ENCODE measurements at places on chromosomes 7 and 10.

DNA sequence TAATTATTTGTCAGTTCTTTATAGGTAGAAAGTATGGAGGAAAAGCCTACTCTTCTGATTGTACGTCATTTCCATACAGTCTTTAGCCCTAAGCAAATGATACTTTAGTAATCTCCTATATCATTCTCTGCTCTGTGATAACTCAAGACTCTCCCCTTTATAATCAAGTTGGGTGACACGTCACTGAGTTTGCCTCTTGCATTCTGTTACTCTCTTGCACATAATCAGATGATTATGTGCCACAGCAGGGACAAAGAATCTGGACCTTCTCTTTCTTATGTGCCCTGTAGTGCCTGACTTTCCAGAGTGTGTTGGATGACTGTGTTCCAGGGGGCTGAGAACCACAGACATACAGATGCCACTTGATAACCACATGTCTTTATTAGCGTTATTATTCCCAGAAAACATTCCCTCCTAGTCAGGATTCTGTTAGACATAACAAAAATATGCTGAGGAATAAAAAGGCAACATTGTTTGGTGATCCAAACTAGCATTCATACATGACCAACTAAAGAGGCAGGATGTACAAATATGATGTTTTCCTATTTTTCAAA lies 116.4 kb upstream of the HGF start:
- no peak for DNase-seq

DNA sequence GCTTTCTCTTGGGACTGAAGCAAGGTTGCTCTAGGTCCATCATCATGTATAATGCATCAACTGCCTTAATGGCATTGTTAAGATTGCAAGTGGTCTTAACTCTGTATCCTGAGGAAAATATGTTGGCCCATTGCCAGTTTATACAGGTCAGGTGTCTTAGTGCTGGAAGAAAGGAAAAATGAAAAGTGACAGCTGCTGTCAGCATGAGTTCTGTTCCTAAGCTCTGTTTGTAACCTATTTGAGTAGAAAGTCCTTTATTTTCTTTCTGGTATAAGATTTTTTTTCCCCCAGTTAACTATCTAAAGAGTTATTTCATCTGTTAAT lies 127.2 kb downstream of the SRI start:
- DNase-seq: no peak

GRCh38 chr7:116713500-116713899 lies 41.5 kb downstream of the MET start:
- DNase-seq: no peak

DNA sequence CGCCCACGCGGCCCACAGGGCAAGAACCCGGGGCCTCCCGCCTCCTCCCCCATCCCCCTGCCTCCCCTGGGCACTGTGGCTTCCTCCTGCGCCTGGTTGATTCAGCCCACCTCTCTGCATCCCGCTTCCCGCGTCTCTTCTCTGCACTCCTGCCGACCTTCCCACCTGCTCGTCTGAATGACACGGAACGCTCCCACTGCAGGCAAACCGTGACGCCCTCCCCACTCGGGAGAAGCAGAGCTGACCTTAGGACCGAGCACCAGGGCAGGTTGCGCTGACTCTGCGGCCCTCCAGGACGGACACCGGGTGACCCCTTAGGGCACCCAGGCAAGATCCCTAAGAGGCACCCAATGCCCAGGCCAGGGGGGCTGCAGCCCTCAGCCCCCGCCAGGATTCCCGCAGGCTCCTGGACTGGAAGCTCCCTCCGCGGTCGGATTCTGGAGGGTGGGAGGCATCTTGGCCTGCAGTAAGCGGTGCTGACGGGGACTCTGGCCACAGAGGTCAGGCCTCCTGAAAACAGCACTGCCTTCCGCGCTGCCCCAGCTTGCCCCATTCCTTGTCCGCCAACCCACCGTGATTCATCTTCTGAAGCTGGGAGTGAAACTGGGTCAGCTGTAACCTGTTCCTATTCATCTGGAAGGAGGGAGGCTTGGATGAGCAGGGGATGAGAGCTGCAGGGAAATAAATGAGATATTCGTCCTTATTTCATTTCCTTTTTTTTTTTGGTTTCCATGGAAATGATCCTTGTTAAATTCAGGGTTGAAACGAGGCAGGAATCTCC lies 990 bp downstream of the CALML3 start:
- DNase-seq: no peak

DNA sequence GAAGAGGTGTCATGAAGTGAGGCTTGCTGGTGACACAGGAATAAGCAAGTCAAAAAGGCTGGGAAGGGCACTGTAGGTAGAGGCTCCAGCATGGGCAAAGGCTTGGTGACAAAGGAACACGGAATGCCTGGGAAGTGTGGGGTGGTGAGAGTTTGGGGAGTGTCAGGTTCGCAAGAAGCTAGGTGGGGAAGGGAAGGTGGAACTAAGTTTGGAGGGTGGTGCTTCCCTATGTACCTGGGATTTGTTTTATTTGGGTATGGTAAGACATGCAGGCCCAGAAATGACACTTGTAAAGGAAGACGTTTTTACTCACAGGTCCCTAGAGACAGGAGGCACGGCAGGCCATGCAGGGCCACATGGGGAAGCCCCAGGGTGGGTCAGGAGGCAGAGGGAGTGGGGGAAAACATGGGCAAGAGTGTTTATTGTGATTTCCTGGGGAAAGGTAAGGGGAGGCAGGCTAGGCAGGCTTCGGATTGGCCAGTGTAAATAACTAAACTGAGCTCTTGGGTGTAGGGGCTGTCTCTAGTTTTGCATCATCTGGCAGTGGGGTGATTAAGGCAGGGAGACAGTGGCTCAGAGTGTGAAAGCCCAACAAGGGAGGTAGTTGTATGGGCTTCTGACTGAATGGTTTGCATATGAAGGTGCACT lies 52.1 kb downstream of the SH2D4B start:
- no peak for DNase-seq

DNA sequence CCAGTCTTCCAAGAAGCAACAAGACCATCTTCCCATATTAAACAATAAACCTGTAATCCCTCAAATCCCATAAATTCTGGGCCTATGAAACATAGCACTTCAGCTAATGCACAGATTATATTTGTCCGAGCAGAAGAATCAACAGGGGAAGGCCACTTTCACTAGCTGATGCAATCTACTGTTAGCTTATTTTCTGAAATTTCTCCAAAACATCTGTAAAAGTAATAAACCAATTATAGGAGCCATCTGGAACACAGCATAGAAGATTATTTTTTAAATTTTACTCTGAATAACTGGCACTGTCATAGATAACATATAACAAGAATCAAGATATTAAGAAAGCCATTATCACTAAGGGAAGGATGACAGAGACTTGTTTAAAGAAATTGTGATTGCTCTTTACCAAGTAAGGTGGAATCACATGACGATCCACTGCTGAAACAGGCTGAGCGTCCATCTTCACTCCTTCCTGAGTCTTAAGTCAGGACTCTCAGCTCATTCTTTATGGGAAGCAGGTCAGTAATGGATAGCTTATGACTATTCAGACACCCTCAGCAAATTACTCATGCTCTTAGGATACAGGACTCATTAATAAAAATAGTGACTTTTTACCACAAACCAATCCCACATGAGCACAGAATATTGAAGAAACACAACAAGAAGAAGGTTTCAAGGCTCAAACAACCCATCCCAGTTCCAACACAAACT lies 719.5 kb downstream of the XPNPEP1 start:
- DNase-seq: no peak

DNA sequence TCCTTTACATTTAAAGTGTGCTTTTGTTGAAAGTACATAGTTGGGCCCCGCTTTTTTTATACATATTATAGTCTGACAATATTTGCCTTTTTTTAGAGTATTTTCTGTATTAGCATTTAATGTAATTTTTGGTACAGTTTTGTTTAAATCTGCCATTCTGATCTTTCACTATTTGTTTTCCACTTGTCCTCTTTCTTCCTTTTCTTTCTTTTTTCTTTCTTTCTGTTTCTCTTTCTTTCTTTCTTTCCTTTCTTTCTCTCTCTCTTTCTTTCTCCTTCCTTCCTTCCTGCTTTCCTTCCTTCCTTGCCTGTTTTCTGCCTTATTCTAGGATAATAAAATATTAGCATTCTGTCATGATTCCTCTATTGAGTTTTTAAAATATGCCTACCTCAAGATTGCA lies 9.5 kb downstream of the LIPK start:
- no peak for DNase-seq

- DNase-seq: no peak
Measured at GRCh38 chr10:49001402-49001801, 61.8 kb upstream of the LRRC18 start.

DNA sequence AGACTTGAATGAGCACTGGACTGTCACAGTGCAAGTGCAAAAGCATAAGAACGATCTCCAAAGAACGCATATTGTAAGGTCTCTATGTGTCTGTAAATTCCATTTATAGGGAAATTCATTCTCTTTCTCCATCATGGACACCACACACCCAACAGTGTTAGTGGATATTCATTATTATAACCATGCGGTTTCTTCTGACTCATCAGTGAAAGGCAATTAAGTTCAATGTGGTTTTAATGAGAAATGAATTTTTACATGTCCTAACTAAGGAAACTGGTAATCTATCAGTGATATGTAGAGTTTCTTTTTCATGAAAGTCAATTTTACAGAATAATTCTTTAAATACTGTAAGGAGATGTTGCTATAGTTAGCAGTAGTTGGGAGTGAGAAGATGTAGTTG lies 25.9 kb downstream of the GIMAP8 start:
- no peak for DNase-seq

GRCh38 chr7:74068378-74069085 lies 15.1 kb upstream of the LIMK1 start:
- DNase-seq: no peak

DNA sequence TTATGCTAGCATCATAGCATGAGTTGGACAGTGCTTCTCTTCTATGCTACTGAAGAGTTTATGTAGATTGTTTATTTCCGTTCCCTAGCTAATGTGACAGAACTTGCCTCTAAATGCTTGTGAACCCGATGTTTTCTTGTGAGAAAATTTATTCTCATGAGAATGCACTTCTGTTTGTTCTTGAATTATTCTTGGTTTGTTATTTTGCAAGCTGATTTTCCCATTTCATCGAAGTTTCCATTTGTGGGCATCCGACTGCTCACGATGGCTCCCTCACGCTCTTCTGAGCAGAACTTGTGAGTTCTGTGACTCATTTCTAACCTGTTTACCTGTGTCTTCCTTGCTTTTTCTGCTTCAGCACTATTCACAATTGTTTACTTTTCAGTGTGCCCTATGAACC lies 59.9 kb downstream of the WDFY4 start:
- DNase-seq: no peak

DNA sequence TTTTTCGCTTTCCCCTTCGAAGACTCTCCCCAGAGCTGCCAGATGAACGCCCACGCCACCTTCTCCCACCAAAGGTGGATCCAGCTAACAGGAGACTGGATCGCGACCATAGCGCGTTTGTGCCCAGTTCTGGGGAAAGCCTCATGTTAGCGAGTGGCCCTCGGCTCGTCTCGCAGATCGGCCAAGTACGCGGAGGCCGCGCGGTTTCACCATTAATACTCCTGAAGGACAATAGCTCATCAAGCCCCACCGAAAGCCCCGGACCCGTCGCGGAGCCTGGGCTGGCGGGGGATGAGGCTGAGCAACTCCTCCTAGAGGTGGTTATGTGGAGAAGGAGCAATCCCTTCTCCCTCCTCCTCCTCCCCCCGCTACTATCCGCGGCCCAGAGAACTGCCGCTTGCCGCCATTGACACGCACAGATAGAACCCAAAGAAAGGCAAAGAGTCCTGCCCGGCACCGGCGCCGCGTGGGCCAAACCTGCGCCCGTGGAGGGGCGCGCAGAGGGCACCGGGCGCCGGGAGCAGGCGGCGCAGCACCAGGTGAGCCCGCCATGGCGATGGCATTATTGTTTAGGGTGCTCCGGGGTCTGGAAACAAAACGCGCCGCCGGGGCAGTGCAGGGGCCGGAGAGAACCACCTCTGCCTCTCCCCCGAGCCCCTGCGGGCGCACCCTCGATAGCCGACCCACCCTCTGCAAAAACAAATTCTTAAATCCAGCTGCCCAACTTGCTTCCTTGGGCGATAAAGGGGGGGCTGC lies at the start of gene MACROH2A2:
Gene MACROH2A2, plus strand, starts transcription at position 385 of the 756 bp plus-strand sequence. CDS start 22,813 bp downstream, outside the sequence.
- no peak for DNase-seq

GRCh38 chr7:124366118-124366517 lies 333.3 kb upstream of the TMEM229A start:
- DNase-seq: no peak

GRCh38 chr10:1625079-1625478 lies 112.2 kb downstream of the ADARB2 start:
- DNase-seq: no peak

DNA sequence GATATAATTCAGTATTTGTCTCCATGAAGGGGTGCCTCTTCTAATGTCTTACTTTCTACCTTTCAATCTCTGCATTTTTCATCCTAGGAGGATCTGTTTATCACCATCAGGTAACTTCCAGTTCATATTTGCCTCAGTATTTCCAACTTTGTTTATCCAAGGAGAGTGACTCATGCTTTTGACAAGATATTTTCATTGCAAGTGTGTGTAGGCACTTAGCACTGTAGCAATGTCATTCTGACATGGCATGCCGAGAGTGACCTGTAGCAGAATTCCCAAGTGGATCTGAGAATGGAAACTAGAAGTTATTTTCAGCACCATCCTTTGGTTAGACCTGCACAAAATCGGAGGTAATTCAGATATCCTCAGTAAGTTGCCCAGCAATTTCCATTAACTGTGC lies 129.9 kb downstream of the INHBA start:
- DNase-seq: no peak

GRCh38 chr7:144528536-144529045 lies 125.1 kb upstream of the NOBOX start:
- no peak for DNase-seq

- DNase-seq: no peak
Measured at GRCh38 chr7:24914465-24914859, 65.5 kb downstream of the OSBPL3 start.

DNA sequence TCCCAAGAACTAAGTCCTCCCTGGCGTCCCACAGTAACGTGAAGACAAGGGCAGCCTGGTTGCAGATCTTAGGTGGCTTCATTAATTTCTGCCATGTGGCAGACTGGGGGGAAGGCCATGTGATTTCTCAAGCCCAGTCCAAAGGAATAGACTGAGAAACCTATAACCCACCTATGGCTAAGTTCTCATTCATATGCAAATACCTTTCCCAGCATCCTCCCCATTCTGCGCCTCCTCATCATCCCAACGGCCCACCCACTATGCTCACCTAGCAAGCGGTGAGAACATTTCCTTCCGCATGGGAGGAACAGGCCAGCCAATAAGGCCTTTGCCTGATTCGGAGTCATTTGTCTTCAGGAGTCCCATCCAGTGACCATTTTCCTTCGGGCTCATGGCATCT lies 8.2 kb upstream of the CLEC2L start:
- DNase-seq: no peak

DNA sequence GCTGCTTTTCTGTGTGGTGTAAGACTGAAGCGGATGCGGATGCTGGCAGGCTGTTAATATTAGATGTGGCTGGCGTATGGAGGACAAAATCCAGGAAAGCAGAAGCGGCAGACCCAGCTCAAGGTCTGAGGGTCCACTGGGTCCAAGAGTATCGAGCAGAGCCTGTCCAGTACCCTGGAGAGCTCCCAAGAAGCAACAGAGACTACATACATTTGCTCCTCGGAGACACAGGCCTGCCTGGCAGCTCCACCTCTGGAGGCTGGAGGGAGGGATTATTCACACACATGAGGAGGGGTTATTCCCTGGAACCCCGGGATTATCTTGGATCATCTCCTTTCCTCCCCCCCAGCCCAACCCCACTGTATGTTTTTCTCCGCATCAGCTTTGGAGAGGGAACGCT lies 31.3 kb upstream of the LOXL4 start:
- DNase-seq: no peak

GRCh38 chr10:33005322-33006301 lies 47.6 kb upstream of the ITGB1 start:
- peak; percentile 61 for DNase-seq

Data from natural killer cell (primary cell).